ENCODE measurements at places on chromosomes 7 and 10. TPM values are rescaled to one million over a fixed set of nuclear protein-coding genes. Genes with fewer than 3 reads are reported as not detected.

GRCh38 chr10:124524991-124525653 lies 63.5 kb downstream of the LHPP start:
- DNase-seq: peak; percentile 74

DNA sequence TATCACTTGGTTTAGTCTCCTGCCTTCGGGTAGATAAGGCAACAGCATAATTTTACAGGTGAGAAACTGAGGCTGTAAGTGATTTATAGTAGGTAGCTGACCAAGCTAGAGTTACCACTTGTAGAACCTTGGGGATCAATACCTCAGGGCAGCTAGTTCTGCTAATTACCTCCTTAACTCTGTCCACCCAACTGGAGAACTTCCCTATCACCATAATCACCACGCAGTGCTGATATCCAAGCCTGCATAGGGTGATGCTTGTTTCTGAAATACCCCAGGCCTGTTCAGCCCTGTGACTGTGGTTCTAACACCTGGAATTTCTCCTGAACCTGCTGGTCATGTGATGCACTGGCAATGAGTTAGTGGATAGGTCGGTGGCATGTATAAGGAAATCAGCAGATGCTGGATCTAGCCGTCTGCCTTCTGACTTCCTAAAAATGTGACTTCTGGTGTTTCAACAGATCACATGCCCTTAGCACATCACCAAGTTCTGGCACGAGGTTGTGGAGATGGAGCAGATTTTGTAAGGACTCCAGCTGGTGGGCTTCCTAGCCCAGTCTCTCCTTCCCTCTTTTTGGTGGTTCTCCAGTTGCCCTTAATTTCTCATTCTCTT lies 15.3 kb downstream of the PLAU start:
- peak; percentile 55 for DNase-seq

DNA sequence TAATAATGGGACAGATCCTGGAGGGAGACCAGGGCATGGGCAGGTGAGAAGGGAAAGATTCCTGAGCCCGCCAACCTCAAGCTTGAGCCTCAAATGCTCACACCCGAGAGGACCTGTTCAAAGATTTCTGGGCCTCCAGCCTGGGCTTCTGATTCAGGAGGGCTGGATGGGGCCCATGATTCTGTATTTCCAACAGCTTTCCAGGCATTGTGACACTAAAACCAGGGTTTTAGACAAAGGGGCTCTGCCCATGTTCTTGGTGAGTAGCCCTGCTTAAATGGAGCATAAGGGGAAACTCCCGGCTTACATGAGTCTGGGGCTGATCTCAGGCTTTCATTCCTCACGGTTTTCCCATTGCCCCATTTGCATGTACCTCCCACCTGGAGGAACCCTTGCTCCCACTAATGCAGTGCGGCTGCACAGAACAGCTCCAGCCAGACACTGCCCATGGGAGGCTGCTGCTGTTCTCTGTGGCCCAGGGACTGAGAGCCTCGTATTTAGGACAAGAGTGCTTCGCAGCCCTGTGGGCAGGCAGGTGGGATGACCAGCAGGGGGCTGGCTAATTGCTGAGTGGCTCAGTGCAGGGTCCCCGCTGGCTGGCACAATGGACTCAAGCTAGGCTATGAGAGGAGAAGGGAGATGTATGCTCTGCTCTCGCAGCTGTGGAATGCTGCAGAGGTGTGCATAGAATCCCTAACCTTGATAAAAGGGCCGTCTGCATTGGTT lies 135.3 kb upstream of the COBL start:
- no peak for DNase-seq

GRCh38 chr10:35079763-35080162 lies 10.4 kb downstream of the CUL2 start:
- no peak for DNase-seq

DNA sequence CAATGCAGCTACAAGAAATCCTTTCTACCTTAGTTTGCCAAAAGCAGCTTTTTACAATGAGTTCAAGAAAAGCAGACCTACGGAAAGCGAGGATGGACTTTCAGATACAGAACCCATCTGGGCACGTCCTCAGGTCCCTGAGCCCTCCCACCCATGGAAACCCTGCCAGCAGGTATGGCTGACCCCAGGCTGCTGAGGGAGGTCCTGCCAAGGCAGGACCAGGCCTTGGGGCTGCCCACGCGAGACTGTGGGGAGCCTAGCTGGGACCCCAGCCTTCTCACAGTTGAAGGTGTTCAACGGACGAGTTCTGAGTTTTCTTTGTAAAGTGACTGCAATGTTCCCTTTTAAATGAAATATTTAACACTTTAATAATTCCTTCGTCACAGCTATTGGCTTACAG lies 245.0 kb downstream of the MGMT start:
- peak; percentile 43 for DNase-seq

SUGCT gene
- total RNA-seq: 16.2 TPM

PRKCQ gene
- total RNA-seq: 0.38 TPM

SYT15B gene
- total RNA-seq: 2.6 TPM

All from posterior vena cava (tissue), 2 donors.